ENCODE measurements at places on chromosomes 16 and 17. TPM values are rescaled to one million over a fixed set of nuclear protein-coding genes. Genes with fewer than 3 reads are reported as not detected.
A peak's percentile ranks its signal among the peaks of the same experiment; 100 is the strongest.

DNA sequence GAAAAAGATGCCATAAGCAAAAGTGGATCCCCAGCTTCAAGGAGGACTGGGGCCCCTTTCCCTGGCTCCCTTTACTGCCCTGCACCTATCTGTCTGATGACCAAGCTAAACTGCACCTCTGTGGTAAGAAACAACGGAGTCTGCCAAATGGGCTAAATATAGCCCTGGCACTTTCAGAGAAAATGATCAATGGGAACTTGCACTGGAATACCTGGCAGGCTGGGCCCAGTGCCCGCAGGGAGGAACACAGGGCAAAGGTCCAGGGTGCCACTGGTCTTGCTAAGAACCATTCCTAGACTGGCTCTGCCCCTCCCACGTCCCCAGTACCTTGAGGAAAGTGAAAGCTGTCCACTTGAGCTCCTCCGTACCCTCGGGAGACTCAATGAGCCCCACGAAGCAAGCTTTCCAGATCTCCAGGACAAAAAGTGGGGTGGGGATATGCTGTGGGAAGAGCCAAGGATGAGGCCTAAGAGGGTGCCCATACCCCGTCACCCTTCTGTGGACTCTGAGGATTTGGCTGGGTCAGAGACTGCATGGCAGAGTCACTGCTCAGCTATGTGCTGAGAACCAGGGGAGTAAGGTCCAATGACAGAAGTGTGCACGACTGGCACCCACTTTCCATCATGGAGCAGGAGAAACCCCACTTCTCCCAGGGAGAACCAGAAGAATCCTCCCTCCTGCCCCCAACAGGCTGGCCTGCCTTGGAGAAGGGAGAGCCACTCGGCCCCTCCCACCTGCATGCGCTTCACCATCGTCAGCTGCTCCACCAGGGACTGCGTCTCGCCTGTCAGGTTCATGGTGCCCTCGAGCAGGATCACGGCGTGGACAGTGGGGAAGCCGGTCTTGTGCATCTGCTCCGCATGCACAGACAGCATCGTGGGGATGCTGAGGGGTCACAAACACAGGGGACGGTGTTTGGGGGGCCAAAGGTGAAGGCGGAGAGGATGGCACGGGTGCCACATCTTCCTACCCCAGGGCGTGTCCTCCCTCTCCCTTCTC is 17.4 kb downstream of the CSF3 start:
- no peak for DNase-seq

Gene ECI1
- total RNA-seq, result 36.5 TPM

GRCh38 chr16:53515811-53516210 is 12.8 kb upstream of the AKTIP start:
- DNase-seq, result no peak

- peak; percentile 95 for DNase-seq
Measured at GRCh38 chr16:87316923-87317749, at the start of gene C16orf95. C16orf95 (minus strand) TSS chr16:87317392; CDS start chr16:87317242, 150 bp downstream.

DNA sequence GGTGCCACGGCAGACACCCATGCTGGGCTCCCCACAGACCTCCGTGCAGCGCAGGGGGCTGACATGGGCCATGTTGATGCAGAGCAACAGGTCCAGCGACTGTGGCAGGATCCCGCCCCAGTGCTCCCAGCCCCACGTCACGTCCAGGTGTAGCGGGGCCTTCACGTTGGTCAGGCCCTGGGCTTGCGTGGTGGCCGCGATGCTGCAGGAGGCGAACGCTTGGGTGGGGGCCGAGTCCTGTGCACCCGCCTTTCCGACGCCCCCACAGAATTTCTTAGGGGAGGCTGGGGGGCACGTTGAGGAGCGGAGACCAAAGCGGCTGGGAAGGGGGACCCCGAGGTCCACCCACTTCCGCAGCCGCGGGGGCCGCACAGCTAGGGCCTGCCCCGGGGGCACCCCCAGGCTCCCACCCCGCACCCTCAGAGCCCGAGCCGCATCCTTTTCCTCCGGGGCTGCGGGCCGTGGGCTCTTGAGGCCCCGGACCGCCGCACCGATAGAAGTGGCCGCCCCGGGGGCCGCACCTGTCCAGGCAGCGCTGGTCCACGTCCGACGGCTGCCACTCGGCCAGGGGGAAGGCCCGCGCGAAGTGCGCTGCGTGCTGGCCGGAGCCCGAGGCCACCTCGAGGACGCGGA is 416 bp downstream of the METTL26 start:
- DNase-seq, result no peak

GRCh38 chr17:81910840-81911276 is 341 bp downstream of the PCYT2 start:
- no peak for DNase-seq

DNA sequence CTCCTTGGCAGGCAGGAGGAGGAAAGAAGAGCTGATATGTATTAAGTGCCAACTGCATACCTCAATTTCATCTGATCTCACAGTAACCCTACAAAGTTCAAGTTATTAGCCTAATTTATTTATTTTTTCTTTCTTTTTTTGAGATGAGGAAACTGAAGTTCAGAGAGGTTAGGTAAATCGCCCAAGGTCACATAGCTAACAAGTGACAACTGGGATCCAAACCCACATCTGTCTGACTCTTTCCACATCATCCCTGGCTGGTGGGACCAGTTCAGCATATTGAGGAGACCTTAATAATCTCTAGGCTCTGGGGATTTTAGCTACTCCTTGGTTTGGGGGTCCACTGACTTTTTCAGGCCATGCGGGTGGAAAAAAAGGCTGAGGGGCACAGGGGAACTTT is 60.9 kb downstream of the CYB5B start:
- no peak for DNase-seq

DNA sequence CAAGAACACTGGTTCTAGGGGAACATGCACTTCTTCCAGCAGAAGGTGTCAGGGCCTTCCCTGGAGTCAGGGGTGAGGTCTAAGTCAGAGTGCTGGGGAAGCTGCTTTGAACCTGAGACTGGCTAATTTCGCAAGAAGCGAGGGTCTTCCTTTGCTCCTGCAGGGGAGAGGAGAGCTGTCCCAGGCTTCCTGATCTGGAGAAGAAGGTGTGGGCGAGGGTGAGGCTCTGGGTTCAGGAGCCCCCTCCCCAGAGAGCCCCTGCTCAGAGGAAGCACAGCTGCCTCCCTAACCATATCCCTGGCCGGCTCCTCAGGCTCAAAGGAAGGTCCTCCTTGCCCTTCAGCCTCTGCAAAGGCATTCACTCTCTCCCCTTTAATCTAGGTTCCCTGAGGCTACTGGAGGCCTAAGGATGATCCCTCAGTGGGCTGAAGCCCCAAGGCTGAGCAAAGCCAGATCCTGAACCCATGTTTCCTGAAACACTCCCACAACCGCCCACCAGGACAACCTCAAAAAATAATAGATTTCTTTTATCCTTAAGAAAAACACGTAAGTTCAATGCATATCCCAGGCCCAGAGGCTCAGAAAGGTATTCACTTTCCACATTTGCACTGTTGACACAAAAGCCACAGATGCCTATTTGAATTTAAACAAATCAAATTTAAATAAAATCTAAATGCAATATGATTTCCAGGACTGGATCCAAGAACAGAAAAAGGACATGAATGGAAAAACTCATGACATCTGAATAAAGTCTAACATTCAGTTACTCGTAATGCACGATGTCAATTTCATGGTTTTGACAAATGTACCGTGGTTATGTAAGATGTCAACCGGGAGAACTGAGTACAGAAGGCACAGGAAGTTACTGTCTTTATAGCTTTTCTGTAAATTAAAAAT is 71.5 kb upstream of the RCVRN start:
- DNase-seq, result no peak
